Activated CD4-positive, alpha-beta T cell treated with anti-CD3 and anti-CD28 coated beads, Interleukin-2, amount 10 ng/mL, durations not matched to agents 7 days and 5 days (primary cell): ENCODE measurements at places on chromosomes 3 and 15.

DNA sequence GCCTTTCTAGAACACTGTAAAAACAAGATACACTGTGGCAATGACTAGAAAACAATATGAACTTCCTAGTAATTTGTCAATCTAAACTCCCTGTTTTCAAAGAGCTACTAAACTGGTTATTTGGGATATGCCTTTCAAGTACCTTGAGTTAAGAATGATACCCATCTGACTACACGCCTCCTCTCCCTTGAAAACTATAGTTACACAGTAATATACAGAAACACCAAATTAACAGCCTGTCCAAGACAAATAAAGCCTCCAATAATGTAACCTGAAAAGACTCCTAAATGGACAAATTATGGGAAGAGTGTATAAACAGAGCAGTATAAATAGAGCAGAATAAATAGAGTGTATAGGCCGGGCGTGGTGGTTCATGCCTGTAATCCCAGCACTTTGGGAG lies 70.1 kb downstream of the SMARCC1 start:
- no peak for DNase-seq

GRCh38 chr3:131616719-131617118 lies 113.9 kb upstream of the MRPL3 start:
- DNase-seq = no peak

GRCh38 chr3:172129498-172129849 lies 90.1 kb downstream of the FNDC3B start:
- DNase-seq = no peak

DNA sequence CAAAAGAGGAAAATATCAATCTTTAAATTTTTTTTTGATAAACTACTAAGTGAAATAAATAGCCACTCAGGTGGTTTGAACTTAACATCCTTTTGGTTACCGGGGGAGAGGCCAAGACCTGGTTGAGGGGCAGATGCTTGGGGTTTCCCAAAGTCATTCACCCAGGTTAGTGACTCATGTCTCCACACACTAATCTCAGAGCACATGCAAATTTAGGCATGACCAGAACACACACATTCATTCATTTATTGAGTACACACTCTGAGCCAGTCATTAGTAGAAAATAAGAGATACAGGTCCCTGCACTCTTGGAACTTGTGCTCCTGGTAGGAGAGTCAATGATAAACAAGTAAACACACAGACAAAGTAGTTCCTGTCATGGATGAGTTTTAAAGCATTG lies 7.3 kb downstream of the ILDR1 start:
- DNase-seq = no peak

GRCh38 chr3:42515391-42515916 lies 13.0 kb downstream of the VIPR1 start:
- DNase-seq = no peak

DNA sequence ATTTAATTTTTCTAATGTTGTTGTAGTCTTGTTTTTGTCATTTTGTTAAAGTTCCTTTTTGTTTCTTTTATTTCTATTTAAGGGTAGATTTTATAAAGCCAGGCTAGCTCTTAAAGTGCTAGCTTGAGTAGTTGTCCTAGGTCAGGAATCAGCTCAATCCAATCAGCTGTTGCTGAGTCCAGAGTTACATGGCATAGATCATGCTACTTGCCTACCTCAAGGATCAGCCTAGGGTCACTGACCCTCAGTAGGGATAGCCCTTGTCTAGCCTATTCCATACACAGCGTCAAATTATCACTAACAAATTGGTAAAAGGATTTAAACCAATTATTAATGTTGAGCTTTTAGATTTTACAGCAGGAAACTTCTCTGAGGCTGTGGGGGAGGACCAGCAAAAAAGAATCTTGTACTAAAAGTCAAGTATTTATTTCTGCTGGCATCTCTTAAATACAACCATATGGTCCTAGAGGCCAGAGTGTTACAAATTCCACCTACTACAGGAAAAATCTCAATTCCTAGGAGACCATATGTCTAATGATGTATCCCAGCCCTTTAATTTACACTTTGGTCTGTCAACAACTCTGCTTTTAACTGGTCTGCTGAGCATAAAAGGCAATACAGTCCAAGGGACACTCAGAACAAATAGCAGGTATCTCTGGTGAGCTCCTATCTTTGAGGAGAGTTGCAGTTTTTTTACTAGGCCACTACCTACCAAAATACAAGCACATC lies 138.3 kb upstream of the PTPRG start:
- no peak for DNase-seq

DNA sequence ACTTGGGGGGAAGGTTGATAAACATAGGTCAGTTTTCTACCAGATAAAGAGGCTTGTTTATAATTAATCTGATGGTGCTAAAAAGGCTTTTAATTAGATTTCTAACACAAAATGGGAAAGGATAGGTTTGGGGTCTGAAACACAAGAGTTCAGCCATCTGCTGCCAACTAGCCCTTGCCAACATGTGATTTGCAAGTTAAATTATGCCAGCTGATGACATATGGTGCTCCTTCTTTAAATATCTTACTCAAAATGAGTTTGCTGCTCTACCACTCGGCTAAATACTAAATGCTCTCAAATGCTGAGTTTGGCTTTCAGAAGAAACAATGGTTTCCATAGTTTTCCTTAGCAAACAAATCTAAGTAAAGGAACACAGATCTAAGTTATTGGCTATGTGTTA lies 557.8 kb upstream of the CCDC54 start:
- DNase-seq = no peak

DNA sequence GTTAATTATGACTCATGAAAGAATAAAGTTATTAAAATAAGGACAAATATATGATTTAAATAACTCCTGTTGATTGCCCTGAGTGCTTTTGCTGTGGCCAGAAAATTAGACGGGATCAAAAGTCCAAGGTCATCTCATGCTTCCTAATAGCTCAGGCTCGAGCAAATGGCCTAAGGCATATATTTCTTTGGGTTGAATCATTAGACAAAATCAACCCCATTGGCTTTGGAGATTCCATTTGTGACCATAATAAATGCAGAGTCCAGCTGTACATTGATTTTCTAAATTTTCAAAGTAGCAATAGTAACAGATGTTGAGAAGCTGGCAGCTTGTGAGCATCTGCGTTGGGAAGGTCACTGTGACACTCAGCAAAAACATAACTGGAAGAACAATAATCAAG lies 464.5 kb upstream of the TGFBR2 start:
- DNase-seq = no peak

DNA sequence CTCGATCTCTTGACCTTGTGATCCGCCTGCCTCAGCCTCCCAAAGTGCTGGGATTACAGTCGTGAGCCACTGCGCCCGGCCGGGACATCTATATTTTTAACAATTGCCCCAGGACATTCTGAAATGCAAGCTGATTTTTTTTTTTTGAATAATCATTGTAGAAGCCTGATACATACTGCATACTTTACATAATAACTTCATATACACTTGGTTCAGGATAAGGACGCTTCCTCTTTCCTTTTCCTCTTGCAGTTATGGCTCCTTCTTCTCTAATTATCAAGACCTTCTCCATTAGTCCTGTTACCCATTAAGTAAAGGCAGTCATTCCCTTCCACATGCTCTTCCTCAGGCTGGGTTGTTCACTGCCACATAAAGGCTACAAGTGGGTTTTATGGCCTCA lies 58.3 kb downstream of the SLCO3A1 start:
- no peak for DNase-seq

GRCh38 chr15:48893311-48893710 lies 15.4 kb downstream of the EID1 start:
- no peak for DNase-seq

DNA sequence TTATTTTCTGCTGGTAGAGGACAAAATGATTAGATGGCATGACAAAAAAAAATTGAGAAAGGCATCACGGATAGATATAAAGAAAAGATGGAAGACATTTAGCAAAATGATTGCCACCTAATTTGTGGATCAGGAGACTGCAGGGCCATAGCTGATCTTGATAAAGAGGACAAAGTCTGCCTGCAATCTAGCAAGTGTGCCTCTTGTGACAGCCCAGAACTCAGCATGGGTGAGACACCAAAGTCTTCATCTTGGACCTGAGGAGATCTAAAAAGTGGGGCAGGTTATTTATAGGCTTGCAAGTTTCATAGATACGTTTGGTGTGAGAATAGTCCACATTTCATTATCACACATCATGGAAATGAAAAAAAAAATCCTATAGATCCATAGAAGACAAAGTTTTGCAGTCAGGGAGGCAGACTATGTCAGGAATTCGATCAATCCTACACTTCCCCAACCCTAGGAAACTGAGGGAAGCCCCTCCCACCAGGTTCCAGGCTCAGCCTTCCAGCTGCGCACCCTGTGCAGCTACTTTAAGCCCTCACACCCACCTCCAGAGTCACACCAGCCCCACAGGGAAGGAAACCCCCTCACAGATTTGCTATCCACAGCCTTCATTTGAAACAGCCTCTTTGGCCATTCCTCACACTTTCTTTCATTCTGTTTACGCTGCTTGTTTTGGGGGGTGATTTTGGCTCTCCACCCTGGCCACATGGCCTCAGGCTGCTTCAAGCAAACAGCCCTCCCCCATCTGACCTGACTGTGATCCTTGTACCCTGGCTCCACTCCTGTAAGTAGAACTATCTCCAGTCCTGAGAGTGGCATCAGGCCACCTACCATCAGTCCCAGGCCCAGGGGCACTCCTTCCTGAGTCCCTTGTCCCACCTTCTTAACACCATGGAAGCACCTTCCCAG lies 28.1 kb upstream of the KLHL6 start:
- DNase-seq = no peak

DNA sequence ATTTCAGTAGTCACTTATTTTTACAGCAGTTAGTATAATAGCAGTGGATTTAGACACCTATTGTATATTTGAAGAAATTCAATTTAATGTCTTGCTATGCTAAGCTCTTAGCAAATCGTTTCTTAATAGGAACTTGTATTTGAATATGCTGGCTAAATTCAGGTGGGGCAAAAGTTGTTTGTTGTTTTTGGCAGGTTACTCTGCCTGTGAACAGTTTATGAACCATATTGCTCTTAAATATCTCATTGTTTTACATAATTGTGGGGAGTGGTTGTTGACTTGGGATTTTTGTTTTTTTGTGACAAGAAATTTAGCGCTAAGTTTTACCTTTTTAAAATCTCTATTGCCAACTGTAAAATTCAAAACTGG lies 43.4 kb downstream of the NR2C2 start:
- no peak for DNase-seq

- DNase-seq = no peak
Measured at GRCh38 chr3:69540706-69541581, 155.1 kb upstream of the FRMD4B start.

- no peak for DNase-seq
Measured at GRCh38 chr3:24503616-24504113, 9.0 kb upstream of the THRB start.

DNA sequence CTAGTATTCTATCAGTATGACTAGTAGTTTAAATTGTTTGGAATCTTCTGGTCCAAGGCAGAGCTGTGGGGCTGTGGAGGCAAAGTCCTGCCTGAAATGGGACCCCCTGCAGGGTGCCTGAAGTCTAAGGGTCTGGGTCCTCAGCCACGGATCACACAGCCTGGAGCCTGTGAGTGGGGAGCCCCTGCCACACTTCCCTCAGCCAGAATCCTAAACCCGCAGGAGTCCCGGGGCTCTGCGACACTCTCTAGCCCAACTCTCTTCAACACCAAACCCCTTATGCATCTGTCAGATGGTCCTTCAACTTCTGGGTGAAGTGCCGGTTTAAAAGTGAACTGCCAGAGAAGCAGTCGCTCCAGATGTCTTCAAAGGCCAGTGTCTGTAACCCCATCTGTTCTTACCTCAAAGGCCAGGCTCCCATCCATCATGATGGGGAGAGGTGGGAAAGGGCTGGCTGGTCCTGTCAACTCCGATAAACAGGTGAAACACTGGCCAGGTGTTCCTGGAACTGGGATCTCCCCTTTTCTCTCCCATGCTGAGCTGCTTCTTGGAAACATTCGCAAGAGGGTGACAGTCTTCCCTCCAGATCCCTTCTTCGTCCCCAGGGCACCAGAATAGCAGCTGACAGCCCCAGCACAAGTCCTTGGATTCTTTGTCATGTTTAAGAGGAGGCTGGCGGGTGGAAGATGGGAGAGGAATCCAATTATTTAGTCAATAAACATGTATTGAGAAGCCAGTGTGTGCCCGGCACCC lies 45.6 kb downstream of the CPN2 start:
- no peak for DNase-seq

DNA sequence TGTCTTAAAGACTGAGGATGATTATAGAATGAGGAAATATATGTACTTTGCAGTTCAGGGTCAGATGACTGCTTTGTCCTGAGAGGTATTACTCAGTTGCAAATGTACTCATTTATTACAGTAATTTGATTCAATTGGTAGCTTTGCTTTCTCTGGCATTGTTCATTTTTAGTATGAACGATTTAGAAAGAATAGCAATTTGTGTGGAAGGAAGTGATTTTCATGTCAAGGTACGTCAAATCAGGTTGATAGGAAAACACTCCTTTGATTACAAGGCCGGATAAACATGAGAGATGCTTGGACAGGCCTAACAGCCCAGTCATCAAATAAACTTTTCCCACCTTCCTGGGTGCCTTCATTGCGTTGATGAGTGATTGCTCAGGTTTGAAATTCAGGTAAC lies 53.8 kb downstream of the UNC13C start:
- DNase-seq = no peak

GRCh38 chr3:168405288-168405687 lies 309.6 kb upstream of the GOLIM4 start:
- no peak for DNase-seq

GRCh38 chr3:140078940-140079339 lies 144.0 kb downstream of the CLSTN2 start:
- DNase-seq = no peak

GRCh38 chr15:93241696-93242585 lies 152.9 kb upstream of the RGMA start:
- DNase-seq = no peak

GRCh38 chr3:157534725-157535161 lies 31.5 kb upstream of the VEPH1 start:
- no peak for DNase-seq

GRCh38 chr3:40329071-40329470 lies 19.6 kb downstream of the EIF1B start:
- no peak for DNase-seq

DNA sequence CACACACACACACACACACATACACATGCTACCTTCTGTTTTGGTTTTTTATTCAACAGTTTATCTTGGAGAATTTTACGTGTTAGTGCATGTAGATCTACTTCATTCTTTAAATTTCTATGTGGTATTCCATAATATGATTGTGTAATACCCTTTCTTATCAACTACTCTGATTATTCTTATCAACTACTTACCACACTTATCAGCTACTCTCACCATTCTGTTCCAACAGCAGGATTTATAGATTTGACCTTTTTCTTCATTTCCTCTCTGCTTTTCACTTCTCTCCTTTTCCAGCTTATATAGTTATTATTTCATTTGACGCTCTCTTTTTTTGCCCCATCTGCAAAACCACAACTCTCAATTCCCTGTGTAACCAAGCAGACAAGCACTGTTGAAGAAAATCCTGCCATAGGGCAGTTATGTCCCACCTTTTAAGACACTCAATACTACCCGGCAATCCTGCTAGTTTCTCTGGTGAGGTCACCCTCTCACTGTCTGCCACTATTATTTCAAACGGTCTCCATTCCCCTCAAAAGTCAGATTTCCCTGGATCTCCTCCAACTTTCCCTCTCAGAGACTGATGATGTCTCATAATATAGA lies 56.9 kb upstream of the SATB1 start:
- DNase-seq = no peak
